ENCODE measurements at places on chromosomes 1 and 21. TPM values are rescaled to one million over a fixed set of nuclear protein-coding genes. Genes with fewer than 3 reads are reported as not detected.

OR2L8 gene
- 0.39 TPM for total RNA-seq

BEND5 gene
- total RNA-seq, result not detected

MAP3K21 gene
- 2.4 TPM for total RNA-seq

TACSTD2 gene
- 37.7 TPM for total RNA-seq

LRRC71 gene
- not detected for total RNA-seq

NFASC gene
- under 0.01 TPM for total RNA-seq

PTPN22 gene
- not detected for total RNA-seq

VSIG8 gene
- total RNA-seq, result 0.39 TPM

AMY2A gene
- total RNA-seq, result not detected

C1orf141 gene
- total RNA-seq, result not detected

NIT1 gene
- 36.9 TPM for total RNA-seq

RGS4 gene
- total RNA-seq, result 1.2 TPM

RHEX gene
- total RNA-seq, result not detected

SETDB1 gene
- 45.4 TPM for total RNA-seq

VASH2 gene
- total RNA-seq, result 1.6 TPM

SPRR1B gene
- not detected for total RNA-seq
